ENCODE measurements at places on chromosomes 12 and 14.
A peak's percentile ranks its signal among the peaks of the same experiment; 100 is the strongest.

GRCh38 chr14:67721875-67722274 lies 20.2 kb downstream of the RDH12 start:
- no peak overlapping the region for H3K27ac ChIP-seq
- no peak overlapping the region for H3K4me3 ChIP-seq
- no peak for DNase-seq
- no peaks in the 10 kb centered on the region for H3K36me3 ChIP-seq
- H3K27me3 ChIP-seq = peaks cover 16% of the 10 kb centered on the region

- no peak overlapping the region for H3K4me3 ChIP-seq
- no peaks in the 10 kb centered on the region for H3K4me1 ChIP-seq
- no peak overlapping the region for H3K27ac ChIP-seq
- H3K36me3 ChIP-seq = no peaks in the 10 kb centered on the region
- no peaks in the 10 kb centered on the region for H3K27me3 ChIP-seq
- DNase-seq = no peak
These were observed 12.5 kb downstream of the HSD17B6 start for GRCh38 chr12:56775638-56776037.

DNA sequence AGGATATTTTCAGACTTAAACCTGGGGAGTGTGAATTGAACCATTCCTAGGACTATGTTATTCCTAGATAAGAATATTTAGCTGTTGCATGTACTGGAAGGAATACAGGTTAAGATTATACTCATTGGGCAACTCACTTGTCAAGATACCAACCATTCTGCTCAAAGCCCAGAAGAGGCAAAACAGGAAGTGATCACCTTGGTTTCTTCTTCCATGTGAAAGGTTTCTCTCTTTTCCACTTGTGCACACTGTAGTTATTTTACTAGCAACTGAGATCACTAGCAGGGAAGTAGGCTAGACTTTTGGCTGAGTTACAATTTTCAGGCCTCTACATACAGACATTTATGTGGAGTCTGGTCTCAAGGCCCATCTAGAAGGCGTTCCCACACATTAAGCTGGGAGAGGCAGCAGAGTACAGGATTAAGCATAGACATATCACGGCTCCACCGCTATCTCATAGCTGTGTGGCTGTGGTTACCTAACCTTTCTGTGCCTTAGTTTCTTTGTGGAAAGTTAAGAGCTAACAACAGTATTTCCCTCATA lies 83.9 kb upstream of the FERMT2 start:
- no peaks in the 10 kb centered on the region for H3K27me3 ChIP-seq
- peaks cover 64% of the 10 kb centered on the region for H3K36me3 ChIP-seq
- H3K27ac ChIP-seq = no peak overlapping the region
- no peaks in the 10 kb centered on the region for H3K4me1 ChIP-seq
- no peak overlapping the region for H3K4me3 ChIP-seq

DNA sequence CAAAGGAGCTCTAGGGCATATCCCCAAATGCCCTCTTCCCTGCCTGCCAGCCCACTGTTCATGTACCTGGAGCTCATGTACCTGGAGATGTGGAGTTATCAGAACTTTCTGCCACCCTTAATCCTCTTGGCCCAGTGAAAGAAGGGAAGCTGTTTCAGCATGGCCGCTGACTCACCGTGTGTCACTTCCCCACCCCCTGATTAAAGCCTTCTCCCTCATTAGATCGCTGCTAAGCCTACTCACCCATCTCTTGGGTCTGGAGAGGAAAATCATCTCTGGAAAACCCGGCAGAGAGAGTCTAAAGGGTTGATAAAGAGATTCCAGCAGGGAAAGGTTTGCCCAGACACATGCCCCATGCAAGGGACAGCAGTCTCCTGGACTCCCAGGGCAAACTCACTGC lies 4.5 kb upstream of the LTBP2 start:
- peaks cover 35% of the 10 kb centered on the region for H3K4me1 ChIP-seq
- peak; percentile 55 for DNase-seq
- H3K4me3 ChIP-seq = peak overlapping the region; percentile 32
- no peak overlapping the region for H3K27ac ChIP-seq

DNA sequence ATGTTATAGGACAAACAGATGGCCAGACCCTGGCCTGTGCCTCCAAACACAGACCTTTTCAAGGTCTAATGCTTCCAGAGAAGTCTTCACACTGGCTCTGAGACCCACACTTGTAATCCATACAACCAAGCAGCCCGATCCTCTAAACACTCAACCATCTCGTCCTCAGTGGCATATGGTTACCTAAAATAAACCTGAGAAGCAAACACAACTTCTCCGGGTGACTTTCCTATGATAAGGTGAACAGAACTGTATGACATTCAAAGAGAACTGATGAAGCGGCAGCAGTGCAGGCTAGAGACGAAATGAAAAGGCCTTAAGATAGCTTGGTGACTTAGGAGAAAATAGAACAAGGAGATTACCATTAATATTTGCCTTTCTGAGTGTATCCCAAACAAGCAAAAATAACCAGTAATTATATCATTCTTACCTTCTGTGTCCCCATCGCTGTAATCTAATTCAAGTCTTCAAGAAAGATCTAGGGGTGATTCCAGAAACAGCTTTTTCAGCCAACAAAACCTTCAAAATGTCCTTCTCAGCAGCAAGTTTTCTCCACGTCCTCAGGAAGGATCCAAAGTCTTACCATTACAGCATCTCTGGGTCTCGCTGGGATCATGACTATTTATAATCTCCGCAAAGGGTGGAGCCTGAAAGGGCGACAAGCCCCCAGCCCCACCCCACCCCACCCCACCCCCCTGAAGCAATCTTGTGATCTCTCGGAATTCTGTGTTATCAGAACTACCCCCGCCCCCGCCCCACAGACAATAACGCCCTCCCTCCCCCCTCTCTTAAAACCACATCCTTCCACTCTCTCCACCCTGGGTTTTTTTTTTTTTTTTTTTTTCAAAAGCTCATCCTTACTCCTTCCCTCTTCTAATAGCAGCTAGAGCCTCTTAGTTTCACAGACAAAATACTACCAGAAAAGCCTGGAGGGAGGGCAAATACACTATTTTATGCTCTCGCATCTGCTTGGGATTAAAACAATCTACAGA lies at the start of gene SLC2A3:
SLC2A3 (minus strand) TSS at position 598 of the 992 bp plus-strand sequence; CDS start at position 445, 153 bp downstream.
- DNase-seq = peak; percentile 97
- H3K27ac ChIP-seq = peak within 1 kb of the TSS; percentile 52
- peaks cover 50% of the 10 kb centered on the region for H3K36me3 ChIP-seq

- H3K27me3 ChIP-seq = no peaks in the 10 kb centered on the region
- no peak for DNase-seq
- no peak overlapping the region for H3K27ac ChIP-seq
- H3K4me1 ChIP-seq = peaks cover 9% of the 10 kb centered on the region
- no peak overlapping the region for H3K4me3 ChIP-seq
These were observed 2.8 kb upstream of the A2ML1 start for GRCh38 chr12:8819666-8819980.

DNA sequence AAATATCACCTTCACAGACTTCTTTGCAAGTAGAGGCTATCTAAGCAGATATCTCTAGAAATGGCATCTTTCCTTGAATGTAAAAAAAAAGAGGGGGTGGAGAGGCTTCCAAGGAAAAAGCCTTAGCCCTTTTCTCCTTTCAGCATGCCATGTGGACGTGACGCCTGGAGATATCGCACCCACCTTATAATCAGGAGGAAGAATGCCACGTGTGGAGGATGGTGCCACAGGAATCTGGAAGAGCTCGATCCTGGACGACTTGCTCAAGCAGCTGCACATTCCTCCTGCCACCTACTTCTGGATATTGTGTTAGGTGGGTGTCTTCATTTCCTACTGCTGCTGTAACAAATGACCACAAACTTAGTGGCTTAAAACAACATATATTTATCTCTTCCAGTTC lies 203.6 kb downstream of the NUAK1 start:
- H3K27ac ChIP-seq = no peak overlapping the region
- H3K27me3 ChIP-seq = no peaks in the 10 kb centered on the region
- no peak overlapping the region for H3K4me3 ChIP-seq
- peaks cover 3% of the 10 kb centered on the region for H3K4me1 ChIP-seq

DNA sequence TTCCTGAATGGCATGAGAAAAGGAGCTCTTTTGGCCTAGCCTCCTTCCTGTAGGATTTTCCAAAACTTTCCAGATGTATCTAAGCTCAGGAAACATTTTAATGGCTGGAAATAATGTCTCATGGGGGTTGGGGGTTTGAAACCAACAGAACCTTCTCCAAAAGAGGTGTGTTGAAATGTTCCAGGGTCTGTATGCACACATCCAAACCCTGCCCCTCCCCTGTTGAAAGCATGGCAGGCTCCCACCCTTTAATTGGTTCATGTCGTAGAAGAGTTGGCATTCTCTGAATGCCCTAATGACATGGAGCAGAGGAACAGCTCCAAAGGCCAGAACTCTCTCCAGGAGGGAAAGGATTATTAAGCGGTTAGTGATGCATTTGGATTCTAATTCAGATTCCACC lies 353.2 kb downstream of the ZFP36L1 start:
- no peaks in the 10 kb centered on the region for H3K36me3 ChIP-seq
- H3K4me1 ChIP-seq = no peaks in the 10 kb centered on the region
- H3K27me3 ChIP-seq = no peaks in the 10 kb centered on the region
- no peak overlapping the region for H3K4me3 ChIP-seq
- no peak for DNase-seq

- DNase-seq = no peak
- H3K4me3 ChIP-seq = no peak overlapping the region
These were observed 76.0 kb downstream of the WDR20 start for GRCh38 chr14:102215576-102216250.

- DNase-seq = peak; percentile 75
- H3K4me1 ChIP-seq = no peaks in the 10 kb centered on the region
- H3K4me3 ChIP-seq = no peak overlapping the region
- H3K27ac ChIP-seq = no peak overlapping the region
These were observed 124.4 kb upstream of the PRMT8 start for GRCh38 chr12:3366451-3367110.

GRCh38 chr14:33646692-33647260 lies 304.1 kb downstream of the EGLN3 start:
- no peak for DNase-seq
- H3K4me3 ChIP-seq = no peak overlapping the region
- H3K27ac ChIP-seq = no peak overlapping the region
- H3K36me3 ChIP-seq = no peaks in the 10 kb centered on the region

DNA sequence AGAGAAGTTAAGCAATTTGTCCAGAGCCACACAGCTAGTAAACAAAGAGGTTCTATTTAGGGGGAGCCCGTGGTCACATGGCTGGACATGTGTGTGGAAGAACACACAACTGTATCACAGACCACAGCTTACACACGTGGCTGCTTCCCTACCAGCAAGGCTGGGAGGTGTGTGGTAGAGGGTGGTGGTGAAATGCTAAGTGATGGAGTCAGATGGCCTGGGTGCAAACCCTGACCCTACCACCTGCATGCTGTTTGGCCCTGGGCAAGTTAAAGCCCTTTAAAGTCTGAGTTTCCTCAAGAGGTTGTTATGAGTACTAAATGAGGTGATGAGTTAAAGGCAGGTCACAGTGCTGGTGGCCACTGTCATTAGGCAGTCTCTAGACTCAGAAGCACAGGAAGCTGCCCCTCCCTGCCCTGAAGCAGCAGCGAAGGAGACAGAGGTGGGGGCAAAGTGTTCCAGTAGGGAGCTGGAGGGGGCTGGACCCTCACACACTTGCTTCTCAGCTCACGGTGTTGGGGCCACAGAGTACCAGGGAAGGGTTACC lies 64.2 kb downstream of the ERH start:
- H3K36me3 ChIP-seq = no peaks in the 10 kb centered on the region
- no peaks in the 10 kb centered on the region for H3K27me3 ChIP-seq
- no peaks in the 10 kb centered on the region for H3K4me1 ChIP-seq
- no peak for DNase-seq
- H3K27ac ChIP-seq = no peak overlapping the region

DNA sequence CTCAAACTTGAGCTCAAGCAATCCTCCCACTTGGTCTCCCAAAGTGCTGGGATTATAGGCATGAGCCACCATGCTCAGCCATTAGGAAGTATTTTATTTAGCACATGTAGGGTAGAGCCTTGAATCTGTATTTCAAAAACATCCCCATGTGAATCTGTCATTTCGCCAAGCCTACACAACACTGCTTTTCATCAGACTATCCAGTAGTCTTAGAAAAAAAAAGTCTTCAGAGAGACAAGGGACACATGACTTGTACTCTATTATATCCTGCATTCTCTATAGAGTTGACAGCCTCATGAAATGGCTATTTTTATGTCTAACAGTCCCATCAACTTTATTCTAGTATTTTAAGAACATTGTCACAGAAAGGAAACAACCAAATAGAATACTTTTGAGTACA lies 35.4 kb downstream of the TM7SF3 start:
- peaks cover 33% of the 10 kb centered on the region for H3K36me3 ChIP-seq
- no peak for DNase-seq
- no peaks in the 10 kb centered on the region for H3K4me1 ChIP-seq
- H3K27me3 ChIP-seq = no peaks in the 10 kb centered on the region

- H3K27me3 ChIP-seq = no peaks in the 10 kb centered on the region
- H3K4me3 ChIP-seq = no peak overlapping the region
- no peaks in the 10 kb centered on the region for H3K4me1 ChIP-seq
- no peak overlapping the region for H3K27ac ChIP-seq
These were observed 28.1 kb downstream of the CBX5 start for GRCh38 chr12:54251667-54252284.

DNA sequence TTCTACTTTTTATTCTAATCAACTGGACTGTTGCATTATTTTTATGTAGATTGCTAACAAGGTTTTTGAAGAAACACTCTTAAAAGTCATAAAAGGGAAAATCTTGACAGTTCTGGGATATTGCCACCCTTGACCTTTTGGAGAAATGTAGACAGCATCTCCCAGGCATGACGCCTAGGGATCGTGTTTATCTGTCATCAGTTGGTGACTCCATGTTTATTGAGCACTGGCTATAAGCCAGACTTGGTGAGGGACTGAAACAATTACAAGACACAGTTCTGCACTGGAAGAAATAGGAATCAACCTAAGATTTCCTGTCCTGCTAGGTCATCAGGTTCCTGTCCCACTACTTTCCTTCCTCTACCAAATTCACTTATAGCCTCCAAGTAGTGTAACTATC lies 34.5 kb downstream of the HMGA2 start:
- no peaks in the 10 kb centered on the region for H3K4me1 ChIP-seq
- DNase-seq = no peak
- no peak overlapping the region for H3K4me3 ChIP-seq
- peaks cover 89% of the 10 kb centered on the region for H3K36me3 ChIP-seq

DNA sequence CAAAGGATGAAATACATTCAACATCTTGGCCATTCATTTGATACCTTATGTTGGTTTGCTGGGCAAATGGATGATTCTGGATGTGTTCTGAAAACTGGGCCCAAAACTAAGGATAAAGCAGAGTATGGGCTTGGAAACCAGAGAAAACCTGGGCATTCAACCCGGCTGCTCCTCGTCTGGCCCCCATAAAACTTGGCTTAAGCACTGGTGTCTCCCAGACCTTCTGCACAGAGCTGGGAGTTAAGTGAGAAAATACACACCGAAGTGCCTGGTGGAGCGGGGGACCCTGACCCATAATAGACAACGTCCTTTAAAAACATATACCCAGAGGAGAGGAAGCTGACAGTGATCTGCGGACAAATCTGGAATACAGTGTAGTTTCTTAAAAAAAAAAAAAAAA lies 112.5 kb downstream of the FOXN3 start:
- DNase-seq = no peak
- peak overlapping the region; percentile 74 for H3K27ac ChIP-seq
- H3K36me3 ChIP-seq = no peaks in the 10 kb centered on the region
- no peaks in the 10 kb centered on the region for H3K27me3 ChIP-seq
- H3K4me3 ChIP-seq = no peak overlapping the region

Data from endodermal cell (in vitro differentiated cells).